Suppressor macrophage treated with lipopolysaccharide for 1 hour (primary cell): ENCODE measurements at places on chromosomes 11 and 22.
A peak's percentile ranks its signal among the peaks of the same experiment; 100 is the strongest.

DNA sequence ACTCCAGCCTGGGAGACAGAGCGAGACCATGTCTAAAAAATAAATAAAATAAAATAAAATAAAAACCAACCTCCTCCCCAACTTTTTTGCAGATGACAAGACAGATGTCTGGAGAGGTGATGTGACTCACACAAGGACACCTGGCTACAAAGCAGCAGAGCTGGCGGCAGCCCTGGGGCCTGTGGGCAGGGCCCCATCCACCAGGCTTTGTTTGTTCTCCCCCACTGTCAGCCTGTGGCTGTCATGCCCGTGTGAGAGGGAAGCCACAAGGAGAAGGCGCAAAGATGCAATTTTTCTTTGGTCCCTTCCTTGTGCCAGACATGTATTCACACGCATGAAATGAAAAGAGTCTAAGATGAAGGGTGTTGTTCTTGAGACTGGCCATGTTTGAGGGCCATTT is 16.6 kb downstream of the CD59 start:
- DNase-seq: no peak

DNA sequence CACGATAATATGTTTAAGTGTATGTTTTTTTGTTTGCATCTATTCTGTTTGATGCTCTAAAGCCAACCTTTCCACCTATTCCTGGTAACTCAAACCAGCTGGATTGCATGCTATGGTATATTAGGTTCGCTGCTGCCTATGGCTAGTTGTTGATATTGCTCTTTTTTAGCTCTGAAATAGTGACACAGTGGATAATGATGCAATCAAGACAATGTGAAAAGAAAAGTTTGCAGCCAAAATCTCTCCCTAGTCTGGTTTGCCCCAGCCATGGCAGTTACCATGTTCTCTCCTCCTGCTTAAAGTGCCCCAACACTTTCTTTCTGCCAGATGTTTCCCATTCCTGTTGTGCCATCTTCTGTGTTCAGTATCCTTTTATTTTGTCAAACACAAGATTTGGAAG is 269.7 kb downstream of the DYNC2H1 start:
- no peak for DNase-seq

DNA sequence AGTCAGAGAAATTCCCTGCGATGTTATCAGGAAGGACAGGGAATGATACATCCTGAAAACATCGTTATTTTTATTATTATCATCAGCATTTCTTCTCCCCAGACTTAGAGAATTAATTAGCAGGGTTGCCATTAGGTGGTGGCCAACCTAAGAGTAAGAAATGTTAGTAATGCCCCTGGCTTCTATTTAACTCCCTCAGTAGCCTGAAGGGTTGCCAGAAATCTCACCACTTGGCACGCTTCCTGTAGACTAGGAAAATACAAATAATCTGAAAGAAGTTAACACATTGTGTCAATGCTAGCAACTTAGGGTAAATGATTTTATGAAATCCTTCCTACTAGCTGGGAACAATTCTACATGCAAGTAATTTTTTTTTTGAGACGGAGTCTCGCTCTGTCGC is 45.5 kb downstream of the ENDOD1 start:
- DNase-seq: no peak

DNA sequence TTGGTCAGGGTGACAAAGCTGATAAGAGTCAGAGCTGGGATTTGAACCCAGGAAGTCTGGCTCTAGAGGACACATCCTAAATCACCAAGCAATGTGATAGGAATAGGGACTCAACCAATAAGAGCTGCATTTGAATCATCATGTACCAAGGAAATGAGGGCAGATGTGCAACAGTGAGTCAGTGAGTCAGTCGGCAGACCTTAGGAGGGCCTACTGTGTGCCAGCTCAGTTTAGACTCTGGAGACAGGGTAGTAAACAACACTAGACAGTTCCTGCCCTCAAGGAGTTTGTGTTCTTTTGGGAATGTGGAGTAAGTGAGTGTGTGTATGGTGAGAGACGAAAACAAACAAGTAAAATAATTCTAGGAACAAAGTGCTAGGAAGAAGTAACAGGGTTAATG is 11.2 kb downstream of the IL10RA start:
- DNase-seq: peak; percentile 59

- DNase-seq: no peak
Observed at GRCh38 chr22:17381192-17381913, 12.1 kb downstream of the CECR2 start.

GRCh38 chr11:7251487-7251835 is 243 bp upstream of the SYT9 start:
- no peak for DNase-seq

- peak; percentile 63 for DNase-seq
Observed at GRCh38 chr11:125457814-125458343, 38.2 kb downstream of the FEZ1 start.

GRCh38 chr22:48258811-48259210 is 1496.4 kb downstream of the TBC1D22A start:
- no peak for DNase-seq

GRCh38 chr11:124538019-124538418 is 5.4 kb downstream of the OR8B12 start:
- DNase-seq: no peak

GRCh38 chr11:41926339-41926738 is 466.9 kb upstream of the LRRC4C start:
- DNase-seq: no peak

DNA sequence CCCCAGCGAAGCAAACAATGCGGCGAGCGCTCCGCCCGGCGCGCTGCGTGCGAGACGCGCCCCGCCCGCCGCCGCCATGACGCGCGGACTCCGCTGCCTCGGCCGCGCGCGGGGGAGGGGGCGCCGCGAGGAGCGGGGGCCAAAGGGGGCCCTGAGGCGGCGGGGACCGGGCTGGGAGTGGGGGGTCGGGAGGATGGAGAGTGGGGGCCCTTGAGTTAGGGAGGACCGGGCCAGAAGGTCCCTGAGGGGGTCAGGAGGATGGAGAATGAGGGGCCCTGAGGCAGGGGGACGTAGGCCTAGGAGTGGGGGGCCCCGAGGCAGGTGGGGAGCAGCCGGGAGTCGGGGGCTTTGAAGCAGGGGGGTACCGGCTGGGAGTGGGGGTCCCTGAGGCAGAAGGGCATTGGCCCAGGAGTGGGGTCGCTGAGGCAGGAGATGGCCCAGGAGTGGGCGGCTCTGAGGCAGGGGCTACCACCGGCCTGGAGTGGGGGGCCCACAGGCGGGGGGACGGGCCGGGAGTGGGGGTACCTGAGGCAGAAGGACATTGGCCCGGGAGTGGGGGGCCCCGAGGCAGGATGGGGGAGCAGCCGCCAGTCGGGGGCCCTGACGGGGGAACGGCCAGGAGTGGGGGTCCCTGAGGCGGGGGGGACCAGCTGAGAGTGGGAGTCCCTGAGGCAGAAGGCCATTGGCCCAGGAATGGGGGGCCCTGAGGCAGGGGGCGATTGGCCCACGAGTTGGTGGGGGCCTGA is at the start of gene BRD1:
Gene BRD1 (minus strand): TSS at position 21 of the 746 bp plus-strand sequence. CDS start 3,556 bp downstream, outside the sequence.
- peak; percentile 70 for DNase-seq

DNA sequence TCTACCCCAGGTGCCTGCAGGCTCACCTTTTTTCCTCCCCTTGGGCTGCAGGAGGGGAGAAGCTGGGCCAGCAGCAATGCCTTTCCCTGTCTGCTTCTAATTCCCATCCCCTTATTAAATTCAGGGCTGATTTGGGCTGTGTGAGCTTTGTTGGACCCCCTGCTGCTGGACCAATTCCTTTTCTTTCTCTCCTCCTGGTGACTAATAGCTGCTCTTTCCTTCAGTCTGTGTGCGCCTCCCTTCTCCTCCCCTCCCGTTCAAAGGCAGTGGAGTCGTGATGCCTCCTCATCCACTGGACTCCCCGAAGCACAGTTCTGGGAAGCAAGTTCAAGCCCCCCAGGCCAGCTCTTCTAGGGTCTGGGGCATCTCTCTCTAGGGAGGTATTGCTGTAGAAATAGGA is 567.9 kb upstream of the CADM1 start:
- no peak for DNase-seq

DNA sequence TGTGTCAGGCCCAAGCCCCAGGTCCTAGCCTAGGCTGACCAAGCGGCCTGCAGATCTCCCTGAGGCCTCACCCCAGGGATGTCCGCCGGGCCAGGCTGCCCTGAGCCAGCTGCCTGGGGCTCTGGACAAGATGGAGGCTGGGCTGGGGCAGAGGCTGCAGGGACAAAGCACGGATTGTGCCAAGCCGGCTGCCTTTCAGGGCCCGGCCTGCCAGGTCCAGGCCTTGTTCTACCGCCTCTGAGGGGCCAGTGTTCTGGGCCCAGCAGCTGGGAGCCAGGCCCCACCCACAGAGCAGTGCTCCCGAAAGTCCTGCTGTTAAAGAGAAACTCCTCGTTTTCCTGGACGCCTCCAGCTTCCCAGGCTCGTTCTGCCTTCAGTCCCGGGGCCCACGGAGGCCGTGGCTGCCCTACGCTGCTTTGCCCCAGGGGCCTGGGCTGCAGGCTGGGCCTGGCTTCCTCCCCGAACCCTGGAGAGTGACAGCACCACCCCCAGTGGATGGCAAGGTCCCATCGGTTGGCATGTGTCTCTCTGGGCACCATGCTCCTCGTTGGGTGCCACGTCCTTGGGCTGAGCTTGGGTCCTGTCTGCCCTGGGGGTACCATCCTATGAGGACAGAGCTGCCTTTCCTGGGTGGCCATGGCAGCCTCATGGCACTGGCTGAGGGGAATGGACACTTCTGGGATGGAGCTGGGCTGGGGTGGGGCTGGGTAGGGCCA is 7.6 kb downstream of the BRSK2 start:
- DNase-seq: no peak

DNA sequence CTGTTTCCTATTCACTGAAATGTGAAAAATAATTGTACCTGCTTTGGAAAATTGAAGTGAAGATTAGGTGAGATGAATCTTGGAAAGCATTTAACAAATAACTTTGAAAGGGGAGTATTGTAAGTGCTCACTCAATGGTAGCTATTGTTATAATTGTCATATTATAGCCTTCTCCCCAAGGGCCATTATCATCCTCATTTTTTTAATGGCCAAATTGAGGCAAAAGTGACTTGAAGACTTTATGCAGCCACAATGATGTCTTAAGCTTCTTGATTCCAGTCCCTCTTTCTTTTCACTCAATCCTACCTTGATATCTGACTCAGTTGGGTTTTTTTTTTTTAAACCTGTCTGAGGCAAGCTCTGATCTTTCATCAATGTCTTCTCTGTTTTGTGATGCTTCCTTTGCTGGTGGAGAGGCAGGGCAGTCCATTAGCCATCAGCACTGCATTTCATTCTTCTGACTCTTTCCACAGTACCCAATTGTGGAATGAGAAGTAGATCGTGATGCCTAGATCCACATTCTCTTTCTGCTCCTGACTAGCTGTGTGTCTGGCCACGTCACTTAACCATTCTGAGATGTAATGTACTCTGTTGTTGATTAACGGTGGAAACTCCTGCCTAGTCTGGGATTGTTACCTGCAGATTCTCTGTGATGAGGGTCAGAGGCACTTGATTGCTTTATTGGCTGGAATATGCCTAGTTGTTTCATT is 101.4 kb downstream of the DBX1 start:
- DNase-seq: no peak

DNA sequence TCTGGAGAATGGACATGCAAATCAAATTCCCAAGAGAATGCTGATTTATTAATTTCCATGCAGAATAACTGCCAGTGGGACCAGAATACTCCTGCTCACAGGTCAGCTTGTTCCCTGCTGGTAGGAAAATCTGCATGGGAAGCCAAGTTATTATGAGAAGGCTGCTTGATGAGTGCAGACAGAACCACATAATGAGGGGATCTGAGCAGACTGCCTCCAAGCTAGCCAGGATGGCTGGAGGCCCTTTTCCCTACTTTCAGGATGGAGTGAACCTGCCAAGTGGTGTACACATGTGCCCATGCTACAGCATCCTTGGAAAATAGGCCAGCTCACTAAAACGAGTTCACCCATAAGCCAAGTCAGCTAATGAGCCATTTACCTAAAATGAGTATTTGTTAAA is 55.2 kb upstream of the ZBED5 start:
- DNase-seq: no peak

GRCh38 chr11:99988471-99988837 is 698.6 kb upstream of the ARHGAP42 start:
- DNase-seq: no peak

DNA sequence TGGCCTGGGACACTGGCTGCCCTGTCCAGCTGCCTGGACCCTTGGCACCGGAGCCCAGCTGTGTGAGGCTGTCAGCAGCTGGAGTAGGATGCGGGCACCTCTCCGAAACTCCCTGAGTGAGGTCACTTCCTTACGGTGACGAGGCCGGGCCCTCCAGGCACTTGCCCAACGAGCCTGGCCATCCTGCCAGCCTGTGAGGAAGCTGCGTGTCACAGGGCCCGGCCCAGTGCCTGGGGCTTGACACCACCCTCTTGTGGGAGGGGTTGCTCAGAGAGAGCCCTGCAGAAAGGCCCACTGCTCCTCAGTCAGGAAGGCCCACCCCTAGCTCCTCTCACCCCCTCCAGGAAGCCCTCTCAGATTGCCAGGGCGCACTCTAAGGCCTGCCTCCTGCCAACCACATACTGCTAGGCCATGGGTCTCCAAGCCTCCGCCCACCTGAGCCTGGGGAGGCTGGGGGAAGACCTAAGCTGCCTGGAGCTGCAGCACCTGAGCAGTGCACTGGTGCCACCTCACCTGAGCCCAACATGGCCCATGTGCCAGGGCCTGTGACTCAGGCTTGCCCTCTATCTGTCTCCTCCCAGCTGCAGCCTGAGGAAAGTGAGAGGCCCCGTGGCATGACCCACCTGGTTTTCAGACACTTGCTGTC is 4.3 kb upstream of the PHLDA2 start:
- DNase-seq: peak; percentile 99

DNA sequence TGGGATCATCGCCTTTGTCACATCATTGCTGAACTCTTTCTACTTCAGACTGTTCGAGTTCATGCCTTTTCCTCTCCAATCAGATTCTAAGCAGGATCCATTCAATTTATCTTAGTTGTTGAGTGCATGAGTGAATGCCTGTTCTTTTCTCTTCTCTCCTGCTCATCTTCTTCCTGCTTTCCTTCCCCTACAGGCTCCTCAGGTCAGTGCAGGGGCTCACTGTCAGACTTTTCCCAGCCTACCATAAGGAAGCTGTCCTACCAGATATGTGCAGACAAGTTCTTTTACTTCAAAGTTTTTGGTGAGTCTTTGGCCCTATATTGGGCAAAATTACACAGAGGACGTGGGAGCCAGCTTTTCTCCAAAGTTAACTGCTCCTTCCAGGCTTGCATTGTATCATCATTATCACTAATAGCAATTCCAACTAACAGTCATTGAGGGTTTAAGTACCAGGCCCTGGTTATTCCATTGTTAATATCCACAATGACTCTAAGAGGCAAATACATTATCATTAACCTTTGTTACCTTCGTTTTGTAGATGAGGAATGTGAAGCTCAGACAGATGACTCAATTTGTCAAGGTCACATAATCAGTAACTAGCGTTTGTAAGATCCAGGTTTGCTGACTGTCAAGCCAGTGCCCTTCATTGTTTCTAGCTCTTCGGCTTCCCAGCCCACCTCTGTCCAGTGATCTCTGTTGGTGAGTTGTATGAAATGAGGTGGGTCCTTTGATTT is 30.4 kb downstream of the OR6Q1 start:
- no peak for DNase-seq
